ENCODE measurements at places on chromosomes 13 and 19. TPM values are rescaled to one million over a fixed set of nuclear protein-coding genes. Genes with fewer than 3 reads are reported as not detected.

ZNF146 gene
- 90.3 TPM for total RNA-seq

LILRA2 gene
- total RNA-seq, result not detected

EFNB2 gene
- total RNA-seq, result 0.30 TPM

GADD45B gene
- 102 TPM for total RNA-seq

TEX29 gene
- 0.51 TPM for total RNA-seq

ZNF177 gene
- not detected for total RNA-seq

ZNF846 gene
- 3.4 TPM for total RNA-seq

NR1H2 gene
- 84.7 TPM for total RNA-seq

LYPD5 gene
- total RNA-seq, result 0.42 TPM

NLRP11 gene
- total RNA-seq, result not detected

UBE2L5 gene
- not detected for total RNA-seq

FRY gene
- 1.8 TPM for total RNA-seq

LRRC8E gene
- not detected for total RNA-seq

ZNF573 gene
- total RNA-seq, result 6.5 TPM

ZNF665 gene
- total RNA-seq, result 2.3 TPM

IGSF23 gene
- total RNA-seq, result not detected

MRPL57 gene
- total RNA-seq, result 32.7 TPM

CYP4F12 gene
- total RNA-seq, result not detected

OR10H4 gene
- total RNA-seq, result not detected

C1QTNF9 gene
- not detected for total RNA-seq

ZNF614 gene
- total RNA-seq, result 12.7 TPM

MLLT1 gene
- 74.3 TPM for total RNA-seq

VAV1 gene
- 78.9 TPM for total RNA-seq

ANGPTL8 gene
- not detected for total RNA-seq

OCEL1 gene
- total RNA-seq, result 23.0 TPM

FPR2 gene
- total RNA-seq, result not detected

TNNT1 gene
- 0.36 TPM for total RNA-seq

ZSCAN4 gene
- total RNA-seq, result not detected

SYNE4 gene
- 2.9 TPM for total RNA-seq

TMEM38A gene
- 0.83 TPM for total RNA-seq

LHB gene
- not detected for total RNA-seq

TPTE2 gene
- total RNA-seq, result not detected

FGF9 gene
- total RNA-seq, result 0.40 TPM

CYP2A6 gene
- not detected for total RNA-seq

PRR22 gene
- total RNA-seq, result 7.5 TPM

FFAR3 gene
- total RNA-seq, result 0.21 TPM

CCDC106 gene
- 9.0 TPM for total RNA-seq

ZNF439 gene
- 3.3 TPM for total RNA-seq

C2CD4C gene
- 0.07 TPM for total RNA-seq

Measured in activated CD4-positive, alpha-beta T cell treated with anti-CD3 and anti-CD28 coated beads, Interleukin-2, amount 10 ng/mL, durations not matched to agents 24 days and 14 days (primary cell).